ENCODE measurements at places on chromosomes 4 and X.

GRCh38 chr4:156771171-156771837 lies 200.3 kb downstream of the PDGFC start:
- peak; percentile 100 for DNase-seq

DNA sequence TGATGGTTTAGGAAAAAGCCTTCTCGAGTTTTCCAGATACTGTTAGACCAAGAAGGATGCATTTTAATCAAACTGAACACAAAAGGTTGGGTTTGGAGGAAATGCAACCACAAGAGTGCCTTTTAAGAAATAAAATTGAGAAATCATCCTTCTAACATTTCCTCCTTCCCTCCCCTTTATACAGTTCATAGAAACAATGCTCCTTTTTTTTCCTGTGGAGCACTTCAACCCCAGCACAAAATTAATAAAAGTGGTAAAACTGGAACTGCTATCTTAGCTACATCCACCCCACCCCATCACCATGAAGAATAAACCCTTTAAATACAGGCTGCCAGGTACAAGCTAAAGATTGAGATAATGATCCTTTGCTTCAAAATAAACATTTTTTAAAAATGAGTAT lies 211.1 kb downstream of the RELL1 start:
- no peak for DNase-seq

DNA sequence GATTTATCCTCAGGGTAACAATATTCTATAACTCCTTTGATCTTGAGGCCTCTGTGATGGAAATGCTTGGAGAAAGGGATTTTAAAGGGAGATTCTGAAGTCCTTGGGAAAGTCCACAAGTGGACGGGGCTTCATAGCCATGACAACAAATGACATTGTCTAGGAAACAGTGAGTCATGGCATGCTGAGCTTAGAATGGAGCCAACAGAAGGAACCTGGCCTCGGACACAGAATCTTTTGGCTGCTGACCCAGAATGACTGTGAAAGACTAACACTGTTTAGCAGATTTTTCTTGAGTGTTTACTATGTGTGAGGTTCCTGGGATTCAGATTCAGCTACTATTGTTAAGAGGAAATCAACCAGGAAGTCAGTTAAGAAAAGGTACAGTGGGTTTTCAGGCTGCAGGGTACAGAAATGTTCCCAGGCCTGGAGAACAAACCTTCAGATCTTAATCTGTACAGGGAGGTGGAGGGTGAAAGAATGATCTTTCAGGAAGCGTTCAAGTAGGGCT lies 18.1 kb upstream of the CXCL2 start:
- peak; percentile 91 for DNase-seq

- no peak for DNase-seq
Observed at GRCh38 chrX:81304563-81304962, 102.7 kb downstream of the SH3BGRL start.

- DNase-seq = peak; percentile 47
Observed at GRCh38 chr4:1290165-1290977, 680 bp downstream of the MAEA start.

DNA sequence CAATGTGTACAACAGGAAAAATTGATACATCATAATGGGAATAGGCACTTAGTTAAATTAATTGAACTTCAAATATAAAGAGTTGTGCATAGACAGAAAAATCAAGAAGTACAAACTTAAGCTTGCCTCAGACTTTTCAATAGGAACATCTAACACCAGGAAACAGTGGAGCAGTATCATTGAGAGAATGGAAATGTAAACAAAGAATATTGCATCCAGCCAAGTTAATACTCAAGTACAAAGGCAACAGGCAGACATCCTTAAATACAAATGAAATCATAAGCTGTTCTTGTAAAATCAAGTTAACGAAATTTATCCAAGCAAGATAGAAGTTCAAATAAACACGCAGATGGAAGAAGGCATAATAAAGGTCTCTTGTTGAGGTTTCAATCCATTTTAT lies 71.2 kb upstream of the TLR2 start:
- no peak for DNase-seq

DNA sequence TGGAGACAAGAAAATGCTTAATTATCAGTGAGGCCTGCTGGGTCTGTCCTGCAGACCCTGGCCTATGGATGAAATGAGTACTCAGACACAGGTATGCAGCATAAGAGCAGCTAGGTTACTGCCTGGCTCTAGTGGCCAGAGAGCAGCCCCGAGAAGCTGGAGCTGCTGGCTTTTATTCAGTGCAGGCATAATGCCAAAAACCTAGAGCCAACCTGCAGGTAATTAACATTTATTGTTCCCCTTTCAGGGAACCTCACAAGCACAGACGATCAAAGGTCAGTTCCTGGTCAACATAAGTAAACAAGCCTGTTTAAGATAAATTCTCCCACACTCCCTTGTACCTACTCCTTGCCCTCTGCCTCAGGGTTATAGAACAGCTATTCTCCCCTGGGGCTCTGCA lies 13.3 kb downstream of the IDS start:
- DNase-seq = no peak

Data from bronchial epithelial cell (primary cell).